ENCODE measurements at places on chromosomes 3 and 15.

DNA sequence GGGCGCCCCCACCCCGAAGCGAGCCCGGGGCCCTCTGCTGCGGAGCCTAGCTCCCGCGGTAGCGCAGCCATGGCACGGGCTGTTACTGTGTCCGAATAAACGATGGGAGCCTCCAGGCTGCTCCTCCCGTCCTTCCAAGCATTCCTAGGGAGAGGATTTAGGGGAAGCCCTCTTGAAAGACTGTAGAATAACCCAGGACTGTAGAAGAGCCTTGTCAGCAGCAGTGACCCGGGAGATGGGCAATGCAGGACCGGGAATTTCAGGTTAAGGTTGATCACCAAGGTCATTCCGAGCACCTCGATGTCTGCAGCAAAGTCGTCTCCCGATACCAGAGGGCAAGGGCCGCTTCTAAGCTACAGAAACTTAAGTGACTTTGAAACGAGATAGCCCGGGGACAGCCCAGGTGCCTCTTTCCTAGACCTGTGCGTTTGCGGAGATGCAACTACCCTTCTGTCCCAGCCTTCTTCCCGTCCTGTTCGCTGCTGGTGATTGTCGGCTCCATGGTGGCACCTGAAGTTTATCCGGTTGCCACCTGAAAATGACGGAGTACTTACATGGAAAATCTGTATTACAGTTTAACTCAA, 753 bp upstream of the MYO5A start:
- DNase-seq: peak; percentile 26

DNA sequence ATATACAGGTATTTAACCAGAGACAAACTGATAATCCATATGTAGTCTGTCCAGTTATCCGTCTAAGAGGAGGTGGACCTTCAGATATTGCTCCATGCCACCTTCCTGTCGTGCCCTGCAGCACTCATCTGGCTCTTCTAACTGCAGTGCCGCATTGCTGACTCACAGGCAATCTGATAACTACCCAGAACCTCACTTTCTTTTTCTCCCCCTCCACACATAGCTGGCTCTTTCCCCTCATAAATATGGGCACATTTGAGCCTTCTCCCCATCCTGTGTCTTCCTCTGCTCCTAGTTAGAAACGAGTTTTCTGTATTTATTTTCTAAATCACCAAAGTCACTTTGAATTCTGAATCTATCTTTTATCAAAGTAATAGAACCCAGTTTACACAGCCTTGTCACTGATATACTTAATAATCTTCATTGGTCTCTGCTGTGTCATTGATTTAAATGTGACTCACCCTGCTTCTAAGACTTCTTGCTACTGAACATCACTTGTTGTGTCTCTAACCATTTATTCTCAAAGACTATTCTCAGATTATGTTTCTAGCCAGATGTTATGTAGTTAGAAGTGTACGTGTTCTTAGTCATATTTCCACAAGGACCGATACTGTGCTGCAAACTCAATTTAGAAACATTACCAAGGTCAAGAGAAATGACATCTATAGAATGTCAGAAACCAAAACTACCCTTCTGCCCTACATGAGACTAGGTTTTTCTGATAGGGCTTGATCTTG, 17.4 kb upstream of the KCNMB2 start:
- DNase-seq: no peak

DNA sequence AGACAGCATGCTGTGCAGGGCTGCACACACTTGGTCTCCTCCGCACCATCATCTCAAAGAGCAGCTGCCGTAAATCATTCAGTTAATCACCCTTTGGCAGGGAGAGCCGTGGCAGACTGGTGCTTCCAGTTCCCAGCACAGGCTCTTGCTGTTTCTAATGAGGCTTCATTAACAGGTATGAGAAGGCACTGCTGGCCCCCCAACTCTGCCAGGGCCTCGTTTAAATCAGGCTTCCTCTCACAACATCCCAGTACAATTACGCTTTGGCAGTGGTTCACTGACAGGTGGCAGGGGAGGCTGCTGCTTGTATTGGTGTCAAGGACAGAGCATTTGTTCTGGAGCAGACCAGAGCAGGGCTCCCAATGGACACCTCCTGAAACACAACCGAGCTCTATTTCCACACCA, 77.1 kb downstream of the BFSP2 start:
- DNase-seq: no peak

GRCh38 chr3:128698211-128699047, 27.6 kb upstream of the RAB7A start:
- DNase-seq: no peak

DNA sequence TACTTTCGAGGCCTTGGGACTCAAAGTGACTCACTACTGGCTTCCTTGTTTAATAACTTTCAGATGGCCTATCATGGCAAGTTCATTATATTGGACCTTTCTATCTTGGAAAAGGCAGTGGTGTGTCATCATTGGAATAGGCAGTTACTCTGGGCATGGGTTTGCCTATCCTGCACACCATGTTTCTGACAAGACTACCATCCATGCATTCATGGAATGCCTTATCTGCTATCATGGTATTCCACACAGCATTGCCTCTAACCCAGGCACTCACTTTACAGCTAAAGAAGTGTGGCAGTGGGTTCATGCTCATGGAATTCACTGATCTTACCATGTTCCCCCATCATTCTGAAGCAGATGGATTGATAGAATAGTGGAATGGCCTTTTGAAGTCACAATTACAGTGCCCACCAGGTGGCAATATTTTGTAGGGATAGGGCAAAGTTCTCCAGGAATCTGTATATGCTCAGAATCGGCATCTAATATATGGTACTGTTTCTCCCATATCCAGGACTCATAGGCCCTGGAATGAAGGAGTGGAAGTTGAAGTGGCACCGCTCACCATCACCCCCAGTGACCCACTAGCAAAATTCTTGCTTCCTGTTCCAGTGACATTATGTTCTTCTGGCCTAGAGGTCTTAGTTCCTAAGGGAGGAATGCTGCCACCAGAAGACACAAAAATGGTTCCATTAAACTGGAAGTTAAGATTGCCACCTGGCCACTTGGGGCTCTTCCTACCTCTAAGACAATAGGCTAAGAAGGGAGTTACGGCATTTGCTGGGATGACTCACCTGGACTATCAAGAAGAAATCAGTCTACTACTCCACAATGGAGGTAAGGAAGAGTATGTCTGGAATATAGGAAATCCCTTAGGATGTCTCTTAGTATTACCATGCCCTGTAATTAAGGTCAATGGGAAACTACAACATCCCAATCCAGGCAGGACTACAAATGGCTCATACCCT, 1161.4 kb downstream of the SI start:
- no peak for DNase-seq

- DNase-seq: no peak
These were observed 341.8 kb upstream of the TBL1XR1 start for GRCh38 chr3:177538750-177539730.

DNA sequence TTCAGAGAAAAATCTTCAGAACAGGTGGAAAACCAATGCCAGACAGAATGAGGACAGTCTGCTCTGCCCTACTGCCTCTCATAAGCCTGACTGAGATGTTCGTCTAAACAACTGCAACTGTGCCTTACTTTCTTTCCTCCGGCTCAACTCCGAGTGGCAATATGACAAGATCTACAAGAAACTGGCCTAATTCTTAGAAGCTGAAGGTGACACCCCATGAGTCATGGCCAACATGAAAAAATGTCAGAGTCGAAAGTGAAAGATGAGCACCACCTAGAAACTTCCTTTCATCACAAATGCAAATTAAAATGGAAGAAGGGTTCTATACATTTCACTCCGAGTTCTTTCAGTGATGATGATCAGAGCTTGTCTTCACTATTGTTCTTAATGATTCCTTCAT, 12.9 kb downstream of the PCYT1A start:
- no peak for DNase-seq

GRCh38 chr3:84442533-84442932, 516.3 kb upstream of the CADM2 start:
- DNase-seq: no peak

GRCh38 chr15:89657686-89658200, 2.5 kb upstream of the KIF7 start:
- no peak for DNase-seq

DNA sequence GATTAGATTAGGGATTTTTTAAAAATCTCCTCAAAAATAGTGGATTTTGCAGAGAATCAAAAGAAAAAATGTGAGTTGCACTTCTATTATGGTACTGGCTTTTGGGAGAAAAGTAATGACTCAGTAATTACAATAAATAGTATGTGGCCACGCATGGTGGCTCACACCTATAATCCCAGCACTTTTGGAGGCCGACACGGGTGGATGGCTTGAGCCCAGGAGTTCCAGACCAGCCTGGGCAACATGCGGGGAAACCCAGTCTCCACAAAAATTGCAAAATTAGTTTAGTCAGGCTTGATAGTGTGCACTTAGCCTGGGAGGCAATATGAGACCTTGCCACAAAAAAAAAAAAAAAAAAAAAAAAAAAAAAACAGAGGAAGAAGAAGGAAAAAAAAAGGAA, 1098.2 kb downstream of the ZPLD1 start:
- DNase-seq: no peak

- no peak for DNase-seq
These were observed 71.7 kb downstream of the P3H2 start for GRCh38 chr3:190048932-190049441.

DNA sequence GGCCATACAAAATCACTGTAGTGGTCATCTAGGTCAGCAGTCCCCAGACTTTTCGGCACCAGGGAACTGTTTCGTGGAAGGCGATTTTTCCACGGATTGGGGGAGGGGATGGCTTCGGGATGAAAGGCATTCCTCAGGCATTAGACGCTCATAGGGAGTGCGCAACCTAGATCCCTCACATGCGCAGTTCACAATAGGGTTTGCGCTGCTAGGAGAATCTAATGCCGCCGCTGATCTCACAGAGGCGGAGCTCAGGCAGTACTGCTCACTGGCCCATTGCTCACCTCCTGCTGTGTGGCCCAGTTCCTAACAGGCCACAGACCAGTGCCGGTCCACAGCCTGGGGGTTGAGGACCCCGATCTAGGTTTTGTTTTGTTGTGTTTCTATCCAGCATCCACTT, 200.1 kb downstream of the SLC9A9 start:
- no peak for DNase-seq

DNA sequence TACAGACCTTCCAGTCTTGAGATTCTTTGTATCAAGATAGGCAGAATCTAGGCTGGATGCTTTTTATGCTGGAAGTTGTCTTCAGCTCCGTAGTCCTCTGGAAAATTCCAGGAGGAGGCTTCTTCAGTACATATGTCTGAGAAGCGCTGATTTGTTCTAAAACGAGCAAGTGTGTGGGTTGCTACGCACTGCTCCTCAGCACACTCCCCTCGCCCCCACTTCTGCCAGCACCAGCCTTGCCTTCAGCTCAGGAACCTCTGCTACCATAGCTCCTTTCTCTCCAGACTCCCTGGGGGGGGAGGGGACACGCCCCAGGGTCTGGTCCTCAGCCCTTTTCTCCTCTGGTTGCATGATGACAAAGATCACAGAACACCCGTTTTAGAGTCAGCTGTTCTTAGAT, 75.5 kb upstream of the TRA2B start:
- DNase-seq: peak; percentile 66

DNA sequence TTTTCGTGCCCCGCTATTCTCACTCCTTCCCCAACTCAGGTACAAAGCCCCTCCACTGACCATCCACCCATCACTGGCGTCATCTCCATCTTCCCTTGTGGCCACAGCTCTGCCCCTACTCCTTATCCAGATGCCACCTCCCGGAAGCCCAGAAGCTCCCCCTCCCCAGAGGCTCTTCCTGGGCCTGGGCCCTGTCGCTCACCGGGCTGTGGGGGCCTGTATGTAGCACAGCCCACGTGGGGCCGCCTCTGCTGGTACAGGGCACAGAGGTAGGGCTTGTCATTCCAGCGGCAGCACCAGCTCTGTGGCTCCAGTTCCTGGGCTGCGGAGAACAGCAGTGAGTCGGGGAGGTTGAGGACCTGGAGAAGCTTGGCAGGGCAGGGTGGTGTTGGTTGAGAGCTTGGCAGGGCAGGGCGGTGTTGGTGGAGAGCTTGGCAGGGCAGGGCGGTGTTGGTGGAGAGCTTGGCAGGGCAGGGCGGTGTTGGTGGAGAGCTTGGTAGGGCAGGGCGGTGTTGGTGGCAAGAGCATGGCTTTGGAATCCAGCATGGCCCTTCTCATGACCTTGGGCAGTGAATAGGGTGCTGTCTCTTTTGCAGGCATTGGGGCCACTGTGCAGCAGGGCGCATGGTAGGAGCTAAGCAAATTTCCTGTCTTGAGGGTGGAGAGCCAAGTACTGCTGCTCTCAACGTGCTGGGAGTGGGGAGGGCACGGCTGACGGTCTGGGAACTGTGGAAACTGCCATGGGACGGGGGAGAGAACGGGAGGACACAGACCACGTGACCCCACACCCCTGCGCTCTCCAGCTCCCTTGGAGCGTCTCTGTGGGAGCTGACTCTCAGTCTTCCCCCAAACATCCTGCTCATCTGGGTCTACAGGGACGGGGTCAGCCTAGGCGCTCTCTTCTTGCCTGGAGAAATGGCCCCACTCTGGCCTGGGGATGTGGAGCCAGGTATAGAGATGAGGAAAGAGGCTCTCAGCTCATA, 43.4 kb downstream of the MUC20 start:
- DNase-seq: no peak

DNA sequence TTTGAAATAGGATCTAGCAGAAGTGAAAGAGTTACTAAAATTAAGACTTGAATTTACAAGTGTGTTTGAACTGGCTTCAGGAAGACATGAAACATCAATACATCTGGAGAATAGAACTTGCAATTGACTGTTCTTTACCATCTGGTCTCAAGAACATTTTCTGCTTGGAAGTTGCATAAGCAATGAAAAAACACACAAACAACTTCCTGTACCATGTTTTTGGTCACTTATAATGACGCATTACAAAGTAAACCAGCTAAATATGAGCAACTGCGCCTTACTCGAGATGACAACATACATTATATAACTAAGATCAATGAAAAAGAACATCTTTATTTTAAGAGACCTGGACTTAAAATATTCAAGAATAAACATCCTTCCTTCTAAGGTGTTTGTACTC, 112.5 kb downstream of the TIGIT start:
- DNase-seq: no peak

GRCh38 chr3:170056710-170057454, 19.1 kb downstream of the GPR160 start:
- no peak for DNase-seq

DNA sequence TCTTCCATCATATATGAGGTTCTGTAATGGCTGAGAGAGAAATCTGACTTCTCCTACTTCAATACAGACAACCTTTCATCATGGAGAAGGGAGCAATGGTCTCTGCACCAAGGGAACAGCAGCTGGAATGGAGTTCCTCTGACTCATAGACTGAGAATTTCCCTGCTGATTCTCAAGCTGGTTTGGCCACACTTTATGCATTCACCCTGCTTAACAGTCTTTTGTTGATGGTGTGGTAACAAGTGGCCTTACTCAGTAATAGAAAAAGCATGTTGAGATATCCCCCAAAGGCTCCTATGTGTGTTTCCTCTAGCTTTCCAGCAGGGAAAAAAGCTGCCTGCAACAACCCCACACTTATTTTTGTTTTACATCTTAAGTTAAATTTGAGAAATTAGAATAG, 138.1 kb downstream of the GREM1 start:
- no peak for DNase-seq
